ENCODE measurements at places on chromosomes 13 and 19. TPM values are rescaled to one million over a fixed set of nuclear protein-coding genes. Genes with fewer than 3 reads are reported as not detected.

The DZIP1 gene
- total RNA-seq: 33.8 TPM

The C13orf42 gene
- total RNA-seq: not detected

The ALG11 gene
- 36.8 TPM for total RNA-seq

The WASF3 gene
- total RNA-seq: 20.0 TPM

Data from regular cardiac myocyte (primary cell).